Testis (tissue), 5 donors: ENCODE measurements at places on chromosomes 4 and X. TPM values are rescaled to one million over a fixed set of nuclear protein-coding genes. Genes with fewer than 3 reads are reported as not detected.

GRCh38 chrX:153598541-153599191, at the start of gene CCNQ:
Gene CCNQ, minus strand, starts transcription at chrX:153599139. Its CDS starts 66 bp downstream, at chrX:153599073.
- DNase-seq = no peak

DNA sequence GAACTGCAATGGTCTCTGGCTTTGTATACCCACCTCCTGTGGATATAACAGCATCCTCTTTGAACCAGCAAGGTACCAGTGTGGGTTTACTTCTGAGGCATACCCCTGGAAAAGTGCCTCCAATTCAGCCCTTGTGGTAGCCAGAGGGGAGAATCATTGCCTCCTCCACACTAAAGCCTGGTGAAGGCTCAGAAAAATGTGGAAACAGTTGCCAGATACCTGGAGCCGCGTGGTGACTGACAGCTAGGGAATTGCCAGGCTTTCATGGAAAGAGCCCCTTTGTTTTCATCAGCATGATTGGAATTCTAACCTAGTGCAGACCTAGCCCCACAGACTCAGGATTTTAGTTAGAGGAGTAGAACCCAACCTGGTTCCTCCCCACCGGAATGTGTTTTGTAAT, 168.6 kb upstream of the KLF3 start:
- DNase-seq = no peak

Gene BTK
- 3.9 TPM for polyA plus RNA-seq

Gene ZNF711
- polyA plus RNA-seq = 30.3 TPM

Gene FREM3
- polyA plus RNA-seq = 0.42 TPM

Gene KLHL5
- 20.9 TPM for polyA plus RNA-seq
